Activated T-helper 17 cell treated with anti-CD3 and anti-CD28 coated beads, Interleukin-2, amount 50 U/mL, for 72 hours (primary cell): ENCODE measurements at places on chromosomes 12 and 14.

DNA sequence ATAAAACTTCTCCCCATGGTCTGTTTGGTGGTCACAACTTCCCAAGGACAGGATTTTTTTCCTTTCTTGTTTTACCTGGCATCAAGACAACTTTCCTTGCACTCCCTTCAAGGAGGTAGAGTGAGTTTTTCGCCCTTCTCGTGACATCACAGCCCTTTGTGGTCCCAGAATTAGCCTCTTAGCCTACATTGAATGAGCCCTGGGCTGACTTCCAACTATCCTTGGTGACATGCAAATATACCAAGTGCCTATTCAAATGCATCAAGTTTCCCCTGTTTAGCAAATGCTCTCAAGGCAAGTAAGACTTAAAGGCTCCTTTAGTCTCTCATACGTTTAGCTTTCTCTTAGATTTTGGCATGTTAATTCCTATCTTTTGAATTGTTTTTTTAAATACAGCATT lies 36.6 kb downstream of the TC2N start:
- peak; percentile 86 for ATAC-seq

- no peak for ATAC-seq
Measured at GRCh38 chr12:39490500-39491282, 47.8 kb upstream of the KIF21A start.

- ATAC-seq, result no peak
Measured at GRCh38 chr12:100656856-100657255, 83.4 kb downstream of the GAS2L3 start.

DNA sequence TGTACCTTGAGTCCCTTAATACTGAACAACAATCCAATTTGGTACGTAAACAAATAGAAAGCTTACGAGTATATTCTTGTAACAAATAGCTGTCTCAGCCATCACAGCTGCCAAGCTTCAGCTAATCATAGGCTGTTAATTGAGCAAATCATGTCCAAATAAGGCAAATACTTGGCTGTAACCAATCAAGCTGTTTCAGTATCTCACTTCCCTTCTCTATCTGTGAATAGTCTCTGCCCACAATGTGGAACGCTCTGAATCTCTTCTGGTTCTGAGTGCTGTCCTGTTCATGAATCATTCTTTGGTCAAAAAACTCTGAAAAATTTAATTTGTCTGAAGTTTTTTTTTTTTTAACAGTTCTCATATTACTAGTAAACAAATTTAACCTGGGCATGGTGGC lies 5.8 kb upstream of the NEMF start:
- peak; percentile 55 for ATAC-seq

DNA sequence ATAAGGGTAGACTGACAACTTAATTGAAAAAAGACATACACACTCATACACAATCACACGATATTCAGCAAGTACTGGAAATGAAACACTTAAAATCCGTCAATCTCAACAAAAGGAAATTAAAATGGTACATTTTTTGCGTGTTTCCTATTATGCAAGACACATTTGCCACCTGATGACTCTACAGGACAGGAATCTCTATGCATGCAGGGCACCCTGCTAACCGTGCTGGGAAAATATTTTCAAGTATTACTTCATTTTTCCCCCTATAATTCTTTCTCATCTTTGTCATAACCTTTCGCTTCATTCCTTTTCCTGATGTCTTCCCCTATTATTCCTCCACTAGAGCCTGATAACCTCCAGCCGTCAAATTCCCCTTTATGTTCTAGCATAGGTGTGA lies 150.2 kb downstream of the TMEM132D start:
- ATAC-seq, result no peak
